Bronchial epithelial cell (primary cell): ENCODE measurements at places on chromosomes 13 and 19.

- DNase-seq = no peak
Measured at GRCh38 chr19:15631817-15632216, 8.9 kb upstream of the CYP4F3 start.

DNA sequence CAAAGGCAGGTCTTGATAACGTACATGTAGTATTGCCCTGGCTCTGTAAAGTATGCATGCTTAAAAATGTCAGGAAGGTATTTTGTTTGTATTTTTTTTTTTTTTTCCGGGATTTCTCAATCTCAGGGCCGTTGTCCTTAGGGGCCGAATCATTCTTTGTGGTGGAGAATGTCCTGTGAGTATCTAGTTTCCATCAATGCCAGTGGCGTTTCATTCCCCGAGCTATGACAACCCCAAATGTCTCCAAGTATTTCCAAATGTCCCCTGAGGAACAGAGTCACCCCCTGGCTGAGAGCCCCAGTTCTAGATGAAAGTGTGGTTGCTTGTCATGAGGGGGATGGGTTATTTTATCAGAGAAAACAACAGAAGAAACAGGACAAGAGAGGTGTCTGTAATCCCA lies 68.7 kb downstream of the ACSBG2 start:
- DNase-seq = no peak

GRCh38 chr19:18487576-18488402 lies 34.1 kb downstream of the ELL start:
- DNase-seq = no peak

DNA sequence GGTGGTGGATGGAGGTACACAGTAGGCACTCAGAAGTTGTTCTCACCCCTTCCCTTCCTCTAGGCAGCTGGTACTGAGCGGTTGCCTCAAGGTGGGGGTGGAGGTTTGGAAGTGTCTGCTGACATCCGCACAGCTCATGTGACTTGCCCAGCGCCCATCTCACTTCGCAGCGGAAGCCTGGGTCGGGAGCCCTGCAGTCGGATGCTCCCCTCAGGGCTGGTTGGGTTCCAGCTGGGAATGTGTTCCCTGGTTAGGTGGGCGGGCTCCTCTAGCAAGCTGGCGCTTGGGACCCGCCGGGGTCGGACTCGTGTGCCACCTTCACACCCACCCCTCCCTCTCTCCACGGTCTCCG lies 10.2 kb downstream of the PPP1R37 start:
- no peak for DNase-seq

DNA sequence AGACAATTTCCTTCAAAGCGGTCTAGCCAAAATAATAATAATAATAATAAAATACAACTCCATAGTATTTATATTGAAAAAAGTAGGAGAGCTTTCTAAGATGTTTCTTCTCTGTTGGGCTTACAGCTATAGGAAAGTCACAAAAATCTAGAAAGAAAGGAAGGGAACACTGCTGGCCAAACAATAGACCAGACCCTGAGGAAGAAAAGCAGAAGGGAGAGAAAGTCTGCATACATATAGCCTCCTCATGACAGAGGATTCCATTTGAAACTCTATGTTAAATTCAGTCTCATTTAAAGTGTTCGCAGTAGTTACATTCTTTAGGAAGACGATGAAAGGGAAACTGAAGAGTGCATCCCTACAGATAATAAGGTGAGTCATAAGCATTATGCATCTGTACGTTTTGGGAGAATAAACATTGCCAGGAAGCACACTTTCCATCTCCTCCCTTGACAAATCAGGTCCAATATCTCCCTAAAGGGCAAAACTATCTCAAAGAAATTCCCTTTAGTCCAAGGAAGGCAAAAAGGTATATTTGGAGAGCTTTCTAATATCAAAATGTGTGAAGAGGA lies 86.5 kb downstream of the PCDH9 start:
- DNase-seq = no peak

- DNase-seq = no peak
Measured at GRCh38 chr19:35125749-35126623, 8.9 kb downstream of the LGI4 start.

DNA sequence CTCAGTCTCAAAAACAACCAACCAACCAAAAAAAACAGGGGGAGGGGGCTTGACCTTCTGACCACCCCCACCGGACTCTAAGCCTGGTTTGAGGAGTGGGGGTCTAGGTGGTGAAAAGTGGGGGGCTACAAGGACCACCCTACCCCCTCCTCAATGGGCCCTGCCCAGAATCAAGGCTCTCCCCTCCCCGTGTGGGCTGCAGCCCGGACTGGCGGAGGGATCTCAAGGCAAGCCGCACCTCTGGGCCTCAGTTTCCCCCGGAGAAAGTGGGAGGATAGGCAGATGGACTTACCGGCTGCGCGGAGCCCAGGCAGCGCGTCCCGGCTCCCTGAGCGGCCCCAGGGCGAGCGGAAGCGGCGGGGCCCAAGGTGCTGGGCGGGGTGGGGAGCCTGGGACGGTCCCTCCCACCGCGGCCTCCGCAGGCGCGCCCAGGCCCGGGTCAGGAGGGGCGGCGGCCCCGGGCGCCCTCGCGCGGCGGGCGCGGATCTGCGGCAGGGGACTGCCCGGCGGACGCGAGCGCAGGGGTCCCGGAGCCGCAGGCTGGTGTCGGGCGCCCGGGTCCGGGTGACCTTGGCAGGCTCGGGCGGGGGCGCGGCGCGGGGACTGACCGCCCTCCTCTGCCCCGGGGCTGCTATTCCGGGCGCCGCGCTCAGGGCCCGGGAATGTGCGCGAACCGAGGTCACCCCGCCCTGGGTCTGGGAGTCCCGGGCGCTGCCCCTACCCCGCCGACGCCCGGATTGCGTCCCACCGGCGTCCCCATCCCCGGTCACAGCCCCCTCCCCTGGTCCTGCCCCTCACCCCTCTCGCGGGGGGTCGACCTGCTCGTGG lies at the start of gene ADAMTSL5:
TSS of gene ADAMTSL5 (minus strand) at position 349 of the 828 bp plus-strand sequence. CDS start 2,076 bp downstream, outside the sequence.
- DNase-seq = peak; percentile 41

DNA sequence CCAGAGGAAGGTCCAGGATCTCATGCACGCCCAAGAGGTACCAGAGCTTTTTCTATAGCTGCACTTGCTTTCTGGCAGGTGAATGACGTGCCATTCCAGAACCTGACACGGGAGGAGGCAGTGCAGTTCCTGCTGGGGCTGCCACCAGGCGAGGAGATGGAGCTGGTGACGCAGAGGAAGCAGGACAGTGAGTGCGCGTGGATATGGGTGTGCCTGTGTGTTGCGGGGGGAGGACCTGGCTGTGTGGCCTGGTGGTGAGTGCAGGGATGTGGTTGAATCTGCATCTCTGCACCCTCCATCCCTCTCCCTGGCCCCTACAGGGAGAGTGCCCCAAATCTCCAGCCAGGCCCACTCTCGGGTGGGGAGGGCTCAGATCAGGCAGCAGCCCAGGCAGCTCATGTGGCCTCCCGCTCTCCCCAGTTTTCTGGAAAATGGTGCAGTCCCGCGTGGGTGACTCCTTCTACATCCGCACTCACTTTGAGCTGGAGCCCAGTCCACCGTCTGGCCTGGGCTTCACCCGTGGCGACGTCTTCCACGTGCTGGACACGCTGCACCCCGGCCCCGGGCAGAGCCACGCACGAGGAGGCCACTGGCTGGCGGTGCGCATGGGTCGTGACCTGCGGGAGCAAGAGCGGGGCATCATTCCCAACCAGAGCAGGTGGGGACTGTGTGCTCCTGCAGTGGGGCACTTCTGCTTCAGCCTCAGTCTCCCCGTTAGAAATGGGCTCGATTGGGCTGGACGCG lies 22.8 kb downstream of the APBA3 start:
- DNase-seq = no peak

- DNase-seq = no peak
Measured at GRCh38 chr13:22286338-22286737, 615.5 kb downstream of the FGF9 start.

- DNase-seq = peak; percentile 85
Measured at GRCh38 chr13:95020298-95020987, 280.8 kb downstream of the ABCC4 start.

DNA sequence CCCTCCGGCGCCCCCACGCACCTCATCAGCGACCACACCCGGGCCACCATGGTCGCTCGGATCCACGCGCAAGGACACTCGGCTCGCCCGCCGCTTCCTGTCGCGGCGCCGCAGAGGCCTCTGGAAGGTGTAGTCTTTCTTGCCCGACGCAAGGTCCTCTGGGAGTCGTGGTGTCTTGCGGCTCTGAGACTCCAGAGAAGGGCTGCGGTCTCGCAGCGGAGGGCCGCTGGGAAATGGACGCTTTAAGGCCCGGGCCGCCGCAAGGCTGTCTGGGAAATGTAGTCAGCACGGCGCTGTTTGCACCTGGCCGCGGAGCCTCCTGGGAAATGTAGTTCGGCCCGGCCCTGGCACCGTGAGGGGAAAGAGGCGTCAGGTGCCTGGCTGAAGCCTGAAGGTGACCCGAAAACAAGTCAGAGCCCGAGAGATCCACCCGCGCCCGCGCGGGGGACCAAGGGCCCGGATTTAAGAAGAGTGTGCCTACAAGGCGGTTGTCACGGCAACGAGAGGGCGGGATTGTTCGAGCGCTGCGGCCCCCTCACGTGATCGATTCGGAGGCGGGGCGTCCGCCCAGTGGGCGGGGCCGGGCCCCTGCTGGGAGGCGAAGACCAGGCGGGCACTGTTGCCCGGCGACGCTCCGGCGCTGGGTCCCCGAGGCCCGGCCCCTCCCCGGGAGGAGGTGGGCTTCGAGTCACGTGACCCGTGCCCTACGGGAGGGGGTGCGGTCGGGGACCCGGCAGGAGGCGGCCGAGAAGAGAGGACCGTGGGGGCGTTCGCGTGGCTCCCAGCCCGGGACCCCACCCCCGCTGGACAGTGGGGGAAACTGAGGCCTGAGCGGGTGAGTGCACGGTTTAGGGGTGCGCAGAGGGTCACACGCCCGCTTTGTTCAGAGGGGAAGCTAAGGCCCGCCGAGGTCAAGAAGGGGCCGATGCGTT lies at the start of the genes HSD11B1L and MICOS13:
TSS of gene HSD11B1L (plus strand) at position 591 of the 932 bp plus-strand sequence. CDS start 3,806 bp downstream, outside the sequence.
TSS of gene MICOS13 (minus strand) at position 80 of the 932 bp plus-strand sequence. CDS start at position 50, 30 bp downstream.
- peak; percentile 97 for DNase-seq

GRCh38 chr19:47699360-47699917 lies 13.8 kb upstream of the EHD2 start:
- no peak for DNase-seq

GRCh38 chr19:18057557-18057956 lies 29.2 kb downstream of the IL12RB1 start:
- DNase-seq = no peak

DNA sequence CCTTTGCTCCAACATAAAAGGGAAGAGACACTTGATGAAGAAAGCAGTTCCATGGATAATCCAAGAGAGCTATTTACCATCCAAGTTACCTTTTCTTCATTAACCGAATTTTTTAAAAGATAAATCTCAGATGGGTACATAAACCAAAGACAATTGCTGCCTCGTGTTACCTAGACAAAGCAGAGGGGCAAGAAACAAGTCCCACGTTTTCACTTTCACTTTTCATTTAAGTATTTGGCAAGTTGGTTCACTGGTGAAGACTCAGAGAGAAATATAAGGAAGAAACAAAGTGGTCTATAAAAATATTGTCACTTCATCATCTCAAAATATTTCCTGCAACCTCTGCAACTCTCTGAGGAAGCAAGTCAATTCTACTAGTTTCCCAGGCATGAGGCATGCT lies 446.1 kb downstream of the FGF14 start:
- DNase-seq = no peak

DNA sequence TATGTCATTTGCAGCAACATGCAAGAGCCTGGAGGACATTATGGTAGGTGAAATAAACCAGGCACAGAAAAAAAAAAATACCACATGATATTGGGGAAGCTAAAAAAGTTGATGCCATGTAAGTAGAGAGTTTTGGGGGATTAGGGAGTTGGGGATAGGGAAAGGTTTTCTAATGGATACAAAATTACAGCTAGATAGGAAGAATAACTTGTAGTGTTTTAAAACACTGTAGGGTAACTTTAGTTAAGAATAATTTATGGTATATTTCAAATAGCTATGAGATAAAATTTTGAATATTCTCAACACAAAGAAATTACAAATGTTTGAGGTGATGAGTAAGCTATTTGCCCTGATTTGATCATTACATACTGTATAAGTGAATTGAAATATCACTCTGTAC lies 1456.7 kb upstream of the MIR17HG start:
- no peak for DNase-seq

DNA sequence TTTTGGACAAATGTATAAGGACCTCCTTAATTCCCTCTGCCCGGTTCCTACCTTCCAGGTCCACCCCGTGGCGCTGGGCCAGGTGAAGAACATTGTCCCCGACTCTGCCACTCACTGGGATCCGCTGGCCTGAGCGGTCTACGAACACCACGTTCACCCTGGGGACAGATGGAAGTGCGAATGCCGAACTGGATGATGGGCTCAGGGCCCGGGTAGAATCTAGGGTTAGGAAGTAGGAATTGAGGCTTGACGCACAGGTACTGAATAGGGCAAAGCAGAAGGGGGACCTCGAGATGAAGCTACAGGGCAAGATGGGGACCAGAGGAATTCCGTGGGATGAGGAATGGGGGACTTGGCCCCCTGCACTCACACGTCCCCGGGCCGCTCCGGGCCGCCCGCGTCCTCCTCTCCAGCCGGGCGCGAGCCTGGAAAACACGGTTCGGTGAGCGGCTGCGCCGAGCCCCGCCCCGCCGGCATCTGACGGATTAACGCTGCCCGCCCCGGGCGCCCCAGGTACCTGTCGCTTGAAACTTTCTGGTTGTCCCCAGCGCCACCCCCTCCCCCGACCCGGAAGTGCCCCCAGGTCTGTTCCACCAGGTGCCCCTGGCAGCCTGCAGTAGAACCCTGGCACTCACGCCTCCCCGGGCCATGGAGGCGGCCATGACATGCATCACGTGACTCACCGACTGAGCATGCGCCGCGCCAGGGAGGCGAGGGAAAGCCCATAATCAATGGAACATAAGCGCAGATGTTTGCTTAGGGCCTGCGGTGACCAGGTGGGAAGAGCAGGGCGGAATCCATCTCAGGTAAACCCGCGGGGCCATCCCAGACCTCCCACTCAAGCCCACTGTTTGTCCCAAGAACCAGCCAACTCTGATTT lies at the start of gene FDX2:
TSS of gene FDX2 (minus strand) at position 681 of the 880 bp plus-strand sequence. CDS start at position 662, 19 bp downstream.
- DNase-seq = peak; percentile 65

GRCh38 chr13:87078947-87079795 lies 592.0 kb upstream of the SLITRK5 start:
- no peak for DNase-seq

GRCh38 chr13:44895264-44895952 lies 93.9 kb downstream of the NUFIP1 start:
- DNase-seq = no peak

DNA sequence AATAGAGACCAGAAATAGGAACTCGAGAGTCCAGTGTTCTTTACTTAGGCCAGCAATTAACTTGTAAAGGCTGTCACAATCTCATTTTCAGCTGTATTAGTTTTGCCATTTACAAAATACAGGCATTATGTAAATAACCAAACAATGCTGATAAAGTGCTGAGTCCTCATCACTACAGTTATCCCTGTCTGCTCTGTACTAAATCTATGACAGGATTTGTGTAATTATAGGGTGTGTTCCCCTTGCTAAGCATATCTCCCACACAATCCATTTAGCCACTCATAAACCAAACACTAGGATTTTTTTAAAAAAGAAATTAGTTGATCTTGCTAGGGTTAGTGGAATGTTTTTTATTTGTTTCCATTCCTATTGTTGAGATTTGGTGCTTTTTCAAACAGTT lies 23.2 kb downstream of the PDX1 start:
- DNase-seq = no peak

GRCh38 chr13:42474954-42475353 lies 99.0 kb upstream of the TNFSF11 start:
- no peak for DNase-seq
